Activated T-helper 1 cell treated with anti-CD3 and anti-CD28 coated beads, Interleukin-12 subunit alpha, Interleukin-12 subunit beta, Interleukin-2, Interleukin-4 antibody, amounts not matched to agents 30 ng/mL and 10 ng/mL and 1 ng/mL, durations not matched to agents 14 hours and 24 hours and 36 hours (primary cell): ENCODE measurements at places on chromosomes 3 and 15.
A peak's percentile ranks its signal among the peaks of the same experiment; 100 is the strongest.

DNA sequence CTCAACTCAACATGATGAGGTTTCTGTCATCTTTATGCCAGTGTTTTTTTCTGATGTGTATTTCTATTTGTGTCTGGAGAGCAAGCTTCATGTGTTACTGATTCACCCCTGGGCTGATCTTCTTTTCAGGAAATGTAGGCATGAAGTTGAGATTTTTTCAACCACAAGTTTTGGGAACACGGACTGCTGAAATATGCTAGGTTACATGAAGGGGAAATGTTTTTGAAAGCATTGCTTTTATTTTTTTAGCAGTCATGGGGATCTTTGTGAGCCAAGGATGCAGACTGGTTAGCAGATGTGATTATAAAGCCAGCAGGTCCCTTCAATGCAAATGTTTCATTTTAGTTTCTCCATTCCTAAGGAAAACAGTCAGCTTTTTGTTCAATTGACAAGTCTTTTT lies 219.3 kb upstream of the COL8A1 start:
- no peak for DNase-seq

DNA sequence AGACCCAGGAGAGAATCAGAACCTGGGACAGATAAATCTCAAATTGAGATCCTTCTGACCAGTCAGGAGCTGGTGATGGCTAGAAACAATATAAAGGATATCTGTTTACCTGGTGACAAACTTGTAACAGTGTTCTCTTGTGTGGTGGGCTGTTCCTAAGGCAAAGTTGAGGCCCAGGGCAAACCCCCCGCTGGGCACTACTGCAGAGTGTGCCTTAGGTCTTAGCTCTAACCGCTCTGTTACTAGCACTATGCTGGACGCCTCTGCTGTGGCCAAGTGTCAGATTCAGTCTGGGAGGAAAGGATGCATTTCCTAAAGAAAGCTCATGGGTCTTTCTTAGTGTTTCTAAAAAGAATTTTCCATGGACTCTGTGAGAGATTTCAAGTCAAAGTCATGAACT lies 146.5 kb upstream of the MEIS2 start:
- DNase-seq, result no peak

GRCh38 chr15:42338500-42338899 lies 20.8 kb upstream of the CAPN3 start:
- no peak for DNase-seq

- peak; percentile 39 for DNase-seq
Observed at GRCh38 chr15:90530250-90531051, 728 bp downstream of the CRTC3 start.

GRCh38 chr15:80747317-80748053 lies 31.7 kb upstream of the CEMIP start:
- no peak for DNase-seq

GRCh38 chr3:158625881-158626280 lies 18.4 kb upstream of the GFM1 start:
- DNase-seq, result no peak

GRCh38 chr3:136255672-136256406 lies 5.7 kb downstream of the PCCB start:
- DNase-seq, result no peak

- no peak for DNase-seq
Observed at GRCh38 chr15:43516185-43516584, 1.2 kb upstream of the MAP1A start.

DNA sequence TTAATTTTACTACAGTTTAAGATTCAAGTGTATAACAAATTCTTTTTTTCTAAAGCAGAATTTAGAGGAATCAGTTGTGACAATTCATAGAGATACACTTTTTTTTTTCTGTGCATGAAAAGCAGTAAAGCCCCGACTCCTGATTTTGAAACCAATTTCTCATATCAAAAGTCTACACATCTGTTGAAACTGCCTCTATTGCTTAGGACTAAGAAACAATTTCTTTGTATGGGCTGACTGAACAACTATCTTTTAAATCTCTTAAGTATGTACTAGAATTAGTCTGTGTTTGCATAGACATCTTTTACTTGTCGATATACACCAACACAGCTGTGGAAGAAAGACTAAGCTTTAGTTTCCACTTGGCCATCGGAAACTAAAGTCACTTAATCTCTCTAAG lies 127.6 kb downstream of the MEIS2 start:
- no peak for DNase-seq

GRCh38 chr3:72340476-72341379 lies 507.5 kb downstream of the SHQ1 start:
- no peak for DNase-seq

GRCh38 chr3:102553876-102554275 lies 119.1 kb downstream of the ZPLD1 start:
- DNase-seq, result no peak

- no peak for DNase-seq
Observed at GRCh38 chr15:90953947-90954711, 555 bp upstream of the RCCD1 start.

DNA sequence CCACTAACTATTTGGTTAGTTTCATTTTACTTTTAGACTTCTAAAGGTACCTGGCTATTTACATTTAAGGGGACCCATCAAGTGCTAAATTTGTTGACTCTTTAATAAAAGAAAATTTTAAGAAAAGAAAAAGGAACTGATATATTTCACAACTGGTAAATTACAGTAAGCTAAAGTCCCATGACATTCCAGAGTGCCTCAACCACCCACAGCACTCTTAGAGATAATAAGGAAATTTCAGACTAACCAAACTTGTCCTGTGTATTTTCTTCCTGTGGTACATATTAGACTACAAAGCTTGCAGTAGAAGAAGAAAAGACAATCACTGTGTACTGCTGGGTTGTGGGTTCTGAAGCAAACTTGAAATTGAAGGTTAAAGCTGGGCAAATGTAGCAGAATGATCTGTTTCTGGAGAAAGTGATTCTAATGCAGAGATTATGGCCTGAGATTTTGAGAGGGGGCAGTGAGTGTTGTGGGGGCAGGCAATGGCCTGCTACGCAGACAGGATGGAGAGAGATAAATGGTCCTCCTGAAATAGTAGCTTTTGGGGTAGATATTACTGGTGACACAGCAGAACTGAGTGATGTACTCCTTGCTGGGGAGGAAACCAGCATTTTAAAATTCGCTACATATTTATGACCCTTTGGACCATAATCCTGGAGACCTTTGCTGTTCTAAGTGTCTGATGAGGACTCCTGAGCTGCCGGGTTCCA lies 24.5 kb upstream of the MFSD1 start:
- no peak for DNase-seq
